ENCODE measurements at places on chromosomes 5 and 9. TPM values are rescaled to one million over a fixed set of nuclear protein-coding genes. Genes with fewer than 3 reads are reported as not detected.

Gene NEUROG1
- not detected for total RNA-seq

Gene TMEM174
- not detected for total RNA-seq

Gene ZBTB34
- total RNA-seq, result 5.2 TPM

Gene MAMDC2
- 19.6 TPM for total RNA-seq

Gene CAVIN4
- total RNA-seq, result 18.6 TPM

- DNase-seq, result no peak
Observed at GRCh38 chr9:26262421-26263107, 584.3 kb upstream of the TUSC1 start.

GRCh38 chr5:177041936-177042335, 19.4 kb downstream of the ZNF346 start:
- no peak for DNase-seq

- peak; percentile 73 for DNase-seq
Observed at GRCh38 chr5:170100066-170100943, 5.4 kb upstream of the FOXI1 start.

DNA sequence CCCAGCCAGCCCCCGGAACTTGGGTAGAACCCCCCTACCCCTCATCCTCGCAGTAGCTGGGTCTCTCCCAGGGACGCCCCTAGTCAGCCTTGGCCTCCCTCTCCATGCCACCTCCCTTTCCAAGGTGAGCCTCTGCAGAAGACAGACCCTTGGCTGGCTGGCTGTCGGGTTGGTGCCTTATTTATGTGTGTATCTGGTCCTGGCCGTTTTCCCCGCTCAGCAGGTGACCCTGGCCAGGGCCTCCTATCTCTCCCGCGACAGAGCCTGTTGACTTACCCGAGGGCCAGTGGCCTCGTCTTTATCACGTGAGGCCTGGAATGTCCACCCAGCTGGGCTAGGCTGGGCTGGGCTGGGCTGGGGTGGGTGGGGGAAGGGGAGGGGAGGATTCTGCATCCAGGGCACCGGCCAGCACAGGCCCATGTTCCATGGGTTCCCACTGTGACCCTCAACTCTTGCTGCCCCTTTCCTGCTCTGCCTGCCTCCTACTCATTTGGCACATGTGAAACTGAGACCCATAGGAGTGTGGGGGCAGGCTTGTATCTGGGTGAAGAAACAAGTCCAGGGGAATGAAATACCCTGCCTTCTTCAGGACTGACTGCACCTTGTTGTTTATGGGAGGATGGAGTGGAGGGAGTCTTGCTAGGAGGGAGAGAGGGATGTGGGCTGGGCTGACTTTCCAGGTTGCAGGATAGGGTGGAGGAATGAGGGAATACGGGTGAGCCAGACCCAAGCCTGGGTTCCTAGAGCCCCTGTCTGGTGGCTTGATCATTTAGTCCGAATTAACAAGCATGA, 3.1 kb downstream of the CXXC5 start:
- DNase-seq, result no peak

DNA sequence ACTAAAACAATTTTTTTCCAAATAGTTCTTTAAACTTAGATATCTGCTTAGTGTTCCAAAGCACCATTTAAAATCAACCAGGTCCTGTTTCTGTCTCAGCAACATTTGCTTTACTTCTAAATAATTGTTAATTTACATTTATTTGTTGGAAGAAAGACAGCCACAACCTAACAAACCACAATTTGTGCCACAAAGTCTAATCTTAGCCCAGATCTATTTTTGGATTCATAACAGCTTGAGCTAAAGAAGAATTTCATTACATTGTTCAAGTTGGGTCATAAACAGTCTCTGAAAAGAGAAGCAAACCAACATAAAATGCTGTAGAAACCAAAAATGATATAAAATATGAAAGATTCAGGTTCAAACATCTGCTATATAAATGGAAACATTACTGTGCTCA, 24.4 kb downstream of the MLLT3 start:
- no peak for DNase-seq

GRCh38 chr9:35073279-35073612, 821 bp upstream of the VCP start:
- DNase-seq, result no peak

DNA sequence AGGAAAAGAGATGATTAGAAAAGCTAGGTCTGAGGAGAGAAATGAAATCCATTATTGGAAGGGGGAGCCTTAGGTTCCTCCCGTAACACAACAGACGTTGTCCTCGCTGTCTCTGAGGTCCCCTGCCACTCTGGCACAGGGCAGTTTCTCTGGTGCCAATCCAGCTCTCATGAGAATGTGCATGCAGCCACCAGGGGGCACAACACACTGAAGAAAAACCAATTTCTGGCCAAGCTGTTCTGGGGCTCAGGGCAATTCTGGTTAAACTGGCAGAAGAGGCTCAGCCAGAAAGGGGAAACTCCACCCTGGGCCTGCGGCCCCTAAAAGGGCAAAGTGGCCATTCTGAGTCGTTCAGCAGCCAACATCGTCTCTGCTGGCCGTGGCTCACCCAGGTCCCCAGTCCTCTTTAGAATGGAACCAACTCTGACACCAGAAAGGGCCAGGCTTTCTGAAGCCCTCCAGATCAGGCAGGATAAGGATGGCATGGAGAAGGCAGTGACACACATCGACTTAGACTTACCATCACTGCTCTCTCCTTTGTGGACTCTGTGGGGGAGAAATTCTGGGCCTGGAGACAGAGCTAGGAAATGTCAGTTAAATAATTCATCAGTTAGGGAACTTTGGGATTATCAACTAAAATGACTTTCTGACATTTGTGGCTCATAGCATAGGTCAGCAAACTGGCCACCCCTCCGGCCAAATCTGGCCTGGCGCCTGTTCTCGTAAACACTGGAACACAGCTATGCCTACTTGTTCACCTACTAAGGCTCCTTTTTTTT, 58.5 kb upstream of the GOLPH3 start:
- DNase-seq, result peak; percentile 83

DNA sequence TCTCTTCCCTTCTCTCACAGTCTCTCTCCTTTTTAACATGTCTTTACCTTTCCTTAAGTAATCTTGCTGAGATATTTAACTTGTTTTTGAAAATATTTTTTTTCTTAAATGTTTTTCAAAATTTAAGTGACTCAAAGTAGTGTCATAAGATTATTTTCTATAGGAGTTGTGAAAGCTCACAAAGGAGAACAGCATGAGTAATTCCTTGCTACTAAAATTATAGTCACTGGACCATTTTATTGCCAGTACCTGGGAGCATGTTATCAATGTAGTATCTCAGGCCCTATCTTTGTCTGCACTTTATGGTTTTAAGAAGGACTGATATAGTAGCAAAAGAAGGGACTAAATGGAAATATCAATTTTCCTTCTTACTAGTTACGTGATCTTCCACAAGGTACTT, 181.9 kb downstream of the TMEM232 start:
- DNase-seq, result no peak

DNA sequence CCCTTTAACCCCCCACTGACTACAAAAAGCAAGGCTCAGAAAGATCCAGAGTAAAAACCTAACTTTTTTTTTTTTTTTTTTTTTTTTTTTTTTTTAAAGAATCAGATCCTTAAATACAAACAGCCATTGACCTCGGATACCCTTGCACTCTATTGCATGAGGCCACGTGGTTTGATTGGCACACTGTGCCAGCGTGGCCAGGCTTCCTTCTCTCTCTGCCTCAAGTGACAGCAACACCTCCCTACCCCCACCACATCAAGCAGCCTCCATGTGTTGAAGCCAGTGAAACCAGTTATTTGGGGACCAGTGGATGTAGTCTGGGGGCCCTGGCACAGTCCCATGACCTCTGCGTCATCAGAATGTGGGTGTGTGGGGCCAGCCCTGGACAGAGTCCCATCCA, 71.4 kb downstream of the OTULIN start:
- DNase-seq, result no peak

DNA sequence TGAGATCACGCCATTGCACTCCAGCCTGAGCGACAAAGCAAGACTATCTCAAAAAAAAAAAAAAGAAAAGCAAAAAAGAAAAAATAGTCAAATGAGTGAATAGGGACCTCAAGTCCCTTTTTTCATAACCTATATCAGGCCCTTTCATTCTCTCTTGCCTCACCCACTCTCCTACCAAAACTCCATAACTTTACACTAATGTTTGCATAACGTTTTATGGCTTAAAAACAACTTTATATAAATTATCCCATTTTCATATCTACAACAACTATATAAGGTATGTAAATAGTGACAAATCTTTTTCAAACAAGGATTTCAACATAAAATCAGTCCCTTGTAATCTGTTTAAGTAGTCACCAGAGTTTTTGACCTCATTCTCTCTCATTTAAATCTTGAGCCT, 56.9 kb upstream of the PIP5K1B start:
- DNase-seq, result no peak

GRCh38 chr5:31443572-31443971, 88.3 kb downstream of the DROSHA start:
- no peak for DNase-seq

All from left cardiac atrium (tissue), 4 donors.